ENCODE measurements at places on chromosomes 11 and 22.

- no peak for DNase-seq
Observed at GRCh38 chr11:118915941-118916841, 9.5 kb downstream of the BCL9L start.

DNA sequence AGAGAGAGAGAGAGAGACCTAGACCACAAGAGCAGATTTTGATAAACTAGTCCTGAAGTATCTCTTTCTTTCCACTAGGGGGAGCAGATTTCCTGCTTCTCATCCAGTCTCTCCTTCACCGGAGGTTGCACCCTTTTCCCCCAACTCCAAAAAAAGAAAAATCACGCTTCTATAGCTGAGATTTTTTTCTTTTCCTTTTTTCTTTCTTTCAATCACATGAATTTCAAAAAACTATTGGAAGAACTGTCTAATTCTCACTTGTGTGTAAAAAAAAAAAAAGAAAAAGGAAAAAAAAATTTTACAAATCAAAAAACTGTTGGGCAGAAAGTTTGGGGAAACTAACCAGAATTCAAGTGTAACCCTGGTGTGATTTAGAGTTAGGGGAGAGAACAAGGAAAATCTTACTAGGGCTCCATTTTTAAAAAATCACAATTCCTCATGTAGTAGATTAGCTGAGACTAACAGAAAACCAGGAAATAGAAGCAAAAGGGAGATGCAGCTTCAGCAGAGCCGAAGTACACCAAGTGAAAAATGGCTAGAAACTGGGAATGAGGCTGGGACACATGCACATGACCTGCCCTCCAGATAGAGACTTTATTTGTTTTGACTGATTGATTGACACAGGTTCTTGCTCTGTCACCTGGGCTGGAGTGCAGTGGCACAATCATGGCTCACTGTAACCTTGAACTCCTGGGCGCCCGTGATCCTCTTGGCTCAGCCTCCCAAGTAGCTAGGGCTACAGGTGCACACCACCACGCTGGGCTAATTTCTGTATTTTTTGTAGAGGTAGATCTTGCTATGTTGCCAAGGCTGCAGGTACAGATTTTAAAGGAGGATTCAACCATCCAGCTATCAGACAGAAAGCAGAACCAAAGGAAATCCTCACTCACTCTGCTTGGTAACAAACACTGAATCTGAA, 27.1 kb downstream of the SDHD start:
- peak; percentile 71 for DNase-seq

GRCh38 chr11:2266586-2267305, 3.6 kb downstream of the ASCL2 start:
- DNase-seq = no peak

DNA sequence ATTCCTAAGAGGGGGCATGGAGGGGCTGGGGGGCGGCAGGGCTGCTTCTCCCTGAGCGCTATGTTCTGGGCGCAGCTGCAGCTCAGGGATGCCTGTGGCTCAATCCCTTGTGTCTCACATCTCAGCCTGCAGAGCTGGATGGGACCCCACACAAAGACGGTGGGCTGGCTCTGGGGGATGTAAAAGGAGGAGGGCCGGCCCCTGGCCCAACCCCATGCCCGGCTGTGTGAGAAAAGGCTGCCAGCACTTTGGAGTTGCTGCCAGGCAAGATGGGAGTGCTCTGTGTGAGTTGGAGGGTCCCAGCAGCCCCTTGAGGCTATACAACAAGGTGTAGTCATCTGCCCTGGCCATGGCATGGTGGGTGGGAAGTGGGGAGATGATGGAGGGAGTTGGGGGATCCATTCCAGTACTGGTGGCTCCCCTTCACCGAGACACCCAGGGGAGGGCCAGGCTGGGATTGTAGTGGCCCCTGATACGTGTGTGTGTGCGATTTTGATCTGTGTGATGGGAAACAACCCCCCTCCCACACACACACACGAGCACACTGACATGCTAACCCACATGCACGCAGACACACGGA, 1.3 kb upstream of the TBX10 start:
- no peak for DNase-seq

DNA sequence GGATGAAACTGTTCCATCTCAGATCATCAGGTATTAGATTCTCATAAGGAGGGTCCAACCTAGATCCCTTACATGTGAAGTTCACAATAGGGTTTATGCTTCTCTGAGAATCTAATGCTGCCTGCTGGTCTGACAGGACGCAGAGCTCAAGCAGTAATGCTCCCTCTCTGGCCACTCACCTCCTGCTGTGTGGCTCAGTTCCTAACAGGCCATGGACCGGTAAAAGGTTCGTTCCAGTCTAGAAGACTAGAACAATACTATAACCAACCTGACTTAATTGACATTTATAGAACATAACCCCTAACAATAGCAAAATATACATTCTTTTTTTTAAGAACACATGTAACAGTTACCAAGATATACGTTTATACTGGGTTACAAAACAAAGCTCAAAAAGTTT, 45.8 kb downstream of the ATG16L2 start:
- no peak for DNase-seq

GRCh38 chr11:119210050-119210449, 3.9 kb downstream of the CBL start:
- DNase-seq = no peak

GRCh38 chr11:60633645-60634044, 65.8 kb upstream of the MS4A8 start:
- no peak for DNase-seq

DNA sequence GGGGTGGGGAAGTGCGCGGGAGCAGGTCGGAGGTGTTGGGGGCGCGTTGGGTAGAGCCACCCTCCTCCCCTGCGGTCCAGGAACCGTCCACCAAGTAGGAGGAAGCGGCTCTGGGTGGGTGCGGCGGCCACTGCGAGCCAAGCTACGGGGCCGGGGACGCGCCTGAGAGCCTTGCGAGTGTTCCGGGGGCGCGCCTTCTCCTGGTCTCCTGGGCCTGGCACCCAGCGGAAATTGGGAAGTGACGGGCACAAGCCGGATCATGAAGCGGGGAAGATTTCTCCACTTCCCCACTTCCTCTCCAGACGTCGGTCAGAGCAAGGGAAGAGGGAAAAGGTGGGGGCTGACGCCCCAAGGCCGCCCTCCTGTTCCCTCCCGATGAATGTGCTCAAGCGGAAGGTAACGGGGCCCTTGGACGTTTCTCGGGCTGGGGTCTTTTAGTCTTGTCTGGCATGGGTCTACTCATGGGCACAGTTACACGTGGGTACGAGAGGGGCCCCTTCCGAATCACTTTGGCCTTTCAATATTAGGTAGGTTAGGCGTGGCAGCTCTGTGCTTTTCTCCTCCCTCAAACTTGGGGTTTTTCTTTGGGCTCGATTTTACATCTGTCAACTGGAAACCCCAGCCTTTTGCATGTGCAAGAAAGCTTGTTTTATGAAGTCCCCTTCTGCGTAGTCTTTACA, 865 bp downstream of the RBM14 start:
- peak; percentile 56 for DNase-seq

DNA sequence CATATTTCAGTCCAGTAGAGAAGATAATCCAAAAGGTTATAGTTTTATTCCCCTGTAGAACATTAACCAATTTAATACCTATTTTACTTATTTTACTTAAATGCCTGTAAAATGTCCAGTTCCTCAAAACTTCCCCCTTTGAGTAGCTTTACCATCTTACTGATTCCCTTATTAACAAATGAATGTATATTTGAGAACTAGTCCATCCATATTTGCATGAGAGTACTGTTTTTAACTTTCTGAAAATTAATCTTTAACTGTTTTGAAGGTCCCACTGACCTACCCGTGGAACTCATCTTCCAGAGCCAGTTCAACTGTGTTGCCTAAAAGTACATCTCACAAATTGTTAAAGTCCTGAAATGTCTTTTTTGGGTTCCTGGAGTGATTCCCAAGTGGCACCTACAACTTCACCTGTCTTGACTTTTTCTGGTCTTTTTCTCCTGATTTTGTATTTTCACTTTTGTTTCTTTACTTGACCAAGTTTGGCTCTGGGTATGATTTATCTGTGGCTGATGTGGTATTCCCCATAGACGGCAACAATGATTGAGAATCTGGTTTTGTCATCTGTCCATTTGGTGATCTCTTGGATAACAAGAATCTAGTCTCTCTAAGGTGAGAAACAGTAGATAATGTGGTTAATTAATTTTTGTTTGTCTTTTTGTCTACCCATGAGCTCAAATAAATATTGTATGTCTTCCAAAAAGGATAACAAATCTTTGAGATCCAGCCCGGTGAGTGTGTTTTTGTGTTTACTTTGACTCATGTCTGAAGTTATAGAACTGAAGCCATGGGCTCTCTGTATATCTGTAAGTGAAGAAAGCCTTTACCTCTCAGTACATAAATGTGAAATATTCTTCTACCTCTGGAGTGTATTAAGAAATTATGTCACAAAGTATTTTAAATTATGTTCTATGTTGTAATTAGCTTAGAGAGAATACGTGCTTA, 174.2 kb downstream of the ETS1 start:
- no peak for DNase-seq

- no peak for DNase-seq
Observed at GRCh38 chr22:45974498-45974897, 2.5 kb downstream of the WNT7B start.

GRCh38 chr22:30596199-30596598, 4.5 kb upstream of the PES1 start:
- no peak for DNase-seq

- peak; percentile 55 for DNase-seq
Observed at GRCh38 chr11:13772223-13773046, 104.0 kb downstream of the FAR1 start.

GRCh38 chr11:63444160-63444559, 46.8 kb downstream of the PLAAT5 start:
- no peak for DNase-seq

GRCh38 chr11:126341760-126342161, 13.7 kb upstream of the ST3GAL4 start:
- peak; percentile 81 for DNase-seq

GRCh38 chr11:35365961-35366360, 53.4 kb downstream of the SLC1A2 start:
- DNase-seq = no peak

DNA sequence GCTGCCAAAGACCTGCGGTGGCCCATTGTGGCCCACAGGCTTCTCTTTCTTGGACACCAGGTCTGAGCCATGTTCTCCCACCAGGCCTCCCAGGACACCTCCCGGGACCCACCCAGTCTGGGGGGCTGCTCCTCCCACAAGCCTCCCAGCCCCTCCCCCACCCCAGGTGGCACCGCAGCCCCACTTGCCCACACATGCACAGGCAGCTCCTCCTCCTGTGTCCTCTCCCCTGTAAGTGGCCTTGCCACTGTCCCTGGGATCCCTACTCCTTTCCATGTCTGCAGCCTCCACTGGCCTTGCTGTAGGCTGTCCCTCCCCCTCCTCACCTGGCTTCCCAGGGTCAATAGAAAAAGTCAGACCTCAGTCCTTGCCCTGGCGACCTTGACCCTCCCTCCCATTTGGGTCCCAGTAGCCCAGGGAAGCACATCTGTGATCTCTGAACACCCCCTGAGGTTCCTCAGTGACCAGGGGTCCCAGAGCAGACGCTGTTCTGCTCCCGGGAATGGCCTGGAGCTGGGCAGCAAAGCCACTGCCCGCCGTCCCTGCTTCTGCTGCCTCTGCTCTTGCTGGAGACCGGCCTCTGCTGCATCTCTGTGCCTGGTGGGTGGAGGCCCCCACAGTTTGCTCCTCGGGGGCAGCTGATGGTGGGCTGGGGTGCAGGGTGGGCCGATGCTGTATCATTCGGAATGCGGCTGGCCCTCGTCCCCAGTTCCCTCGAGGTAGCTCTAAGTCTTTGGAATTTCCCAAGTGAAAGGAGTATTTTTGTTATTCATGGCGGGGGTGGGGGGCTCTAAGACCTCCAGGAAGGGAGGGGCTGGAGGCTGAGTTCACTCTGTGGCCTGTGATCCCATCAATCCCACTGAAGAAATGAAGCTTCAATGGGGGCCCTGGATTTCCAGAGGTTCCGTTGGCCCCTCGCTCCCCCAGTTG, 43.6 kb downstream of the ARHGAP8 start:
- DNase-seq = no peak

DNA sequence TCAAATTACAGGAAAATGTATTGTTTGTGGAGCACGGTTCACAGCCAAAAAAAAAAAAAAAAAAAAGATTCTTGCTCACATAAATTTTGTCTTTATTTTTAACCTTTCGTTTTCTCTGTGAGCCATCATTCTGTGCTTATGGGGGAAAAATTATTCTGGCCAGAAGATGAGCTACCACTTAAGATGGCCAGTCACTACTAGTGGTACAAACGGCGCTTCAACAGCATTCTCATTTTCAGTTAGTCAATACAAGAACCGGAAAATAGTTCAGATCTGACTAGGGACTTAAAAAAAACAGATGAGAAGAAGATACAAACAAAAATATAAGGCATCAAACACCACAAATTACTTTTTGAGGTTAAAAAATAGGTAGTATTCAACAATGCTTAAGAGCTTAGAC, 158.6 kb upstream of the CNTN5 start:
- DNase-seq = no peak

DNA sequence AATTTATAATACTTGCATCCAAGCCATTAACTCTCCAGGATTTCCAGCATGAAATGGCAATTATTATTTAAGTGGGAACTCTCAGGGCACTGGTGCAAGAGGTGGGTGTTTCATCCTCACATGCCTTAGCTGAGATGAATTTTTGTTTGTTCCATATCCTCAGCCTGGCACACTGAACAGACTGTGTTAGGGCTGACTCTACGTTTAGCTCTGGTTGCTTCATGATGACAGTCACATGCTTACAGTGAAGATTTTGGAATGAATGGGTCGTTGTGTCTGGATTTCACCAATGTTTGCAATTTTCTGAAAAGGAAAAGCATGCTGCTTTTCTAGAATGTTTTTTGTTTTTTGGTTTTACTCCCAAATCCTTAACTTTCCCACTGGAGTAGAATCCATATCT, 246.6 kb downstream of the INSC start:
- DNase-seq = no peak

DNA sequence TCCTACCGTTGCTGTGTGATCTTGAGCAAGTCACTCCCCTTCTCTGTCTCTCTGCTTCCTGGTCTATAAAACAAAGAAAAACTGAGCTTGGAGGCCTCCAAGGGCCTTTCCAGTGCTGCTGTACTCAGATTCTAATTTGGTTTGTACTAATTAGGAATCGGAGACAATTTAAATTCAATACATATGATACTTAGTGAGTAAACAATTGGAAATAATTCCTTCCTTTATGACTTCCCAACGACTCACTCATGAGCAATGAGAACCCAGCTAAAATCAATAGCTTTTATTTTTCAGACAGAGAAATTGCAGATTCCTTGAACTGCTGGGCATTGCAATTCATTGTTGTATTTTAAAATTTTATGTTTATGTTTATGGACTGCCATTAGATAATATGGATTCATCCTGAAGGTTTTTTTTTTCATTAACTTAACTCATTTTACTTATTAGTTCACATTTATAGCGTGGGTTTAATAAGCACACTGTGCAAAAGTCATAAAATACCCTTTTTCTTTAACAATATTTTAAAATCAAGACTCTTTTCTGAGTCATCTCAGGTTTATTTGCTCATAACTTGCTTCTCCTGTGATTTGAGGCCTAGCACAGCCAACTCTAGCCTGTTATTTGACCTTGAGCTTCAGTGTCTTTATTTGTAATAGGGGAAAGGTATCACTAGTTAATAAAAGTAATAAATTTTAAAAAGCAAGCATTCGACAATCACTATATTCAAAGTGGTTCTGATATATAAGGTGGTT, 95.8 kb downstream of the TP53I11 start:
- no peak for DNase-seq

GRCh38 chr11:12867531-12867930, 141.6 kb upstream of the RASSF10 start:
- DNase-seq = no peak

All from LHCN-M2 (cell line).